Stimulated activated CD8-positive, alpha-beta memory T cell treated with anti-CD3 and anti-CD28 coated beads, Interleukin-2, amount 100 ng/mL, for 48 hours (primary cell): ENCODE measurements at places on chromosomes 3 and 15.

DNA sequence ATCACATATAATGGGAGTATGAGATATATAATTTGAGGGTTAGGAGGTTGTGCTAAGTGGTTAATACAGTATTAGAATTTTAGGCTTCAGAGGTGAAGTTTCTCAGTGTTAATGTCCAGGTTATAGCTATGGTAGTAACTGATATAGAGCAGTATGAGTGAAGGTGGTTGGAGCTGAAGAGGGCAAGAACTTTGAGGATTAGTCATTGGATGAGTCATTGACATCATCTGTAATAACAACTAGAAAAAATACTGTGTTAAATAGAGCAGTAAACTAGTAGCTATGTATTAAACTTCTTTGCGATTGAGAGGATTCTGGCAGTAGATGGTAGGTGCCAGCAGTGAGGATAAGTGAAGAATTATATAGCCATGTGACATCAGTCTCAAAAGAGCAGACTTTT lies 47.5 kb upstream of the EIF3J start:
- no peak for DNase-seq

DNA sequence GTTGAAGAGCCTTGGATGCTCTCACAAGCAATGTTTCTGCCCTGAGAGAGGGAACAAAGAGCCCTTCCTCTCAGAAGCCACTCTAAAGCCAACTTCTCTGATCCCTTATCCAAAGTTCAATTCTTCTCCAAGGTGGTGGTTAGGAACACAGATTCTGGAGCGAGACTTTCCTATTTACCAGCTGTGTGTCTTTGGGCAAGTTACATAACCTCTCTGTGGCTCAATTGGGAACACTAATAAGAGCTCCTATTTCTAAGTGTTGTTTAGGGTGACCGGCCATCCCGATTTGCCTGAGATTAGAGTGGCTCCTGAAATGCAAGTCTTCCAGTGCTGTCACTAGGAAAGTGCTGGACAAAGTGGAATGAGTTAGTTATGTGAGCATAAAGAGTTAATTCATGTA lies 108.8 kb upstream of the PTX3 start:
- DNase-seq = no peak

- DNase-seq = no peak
These were observed 4.4 kb downstream of the LAMP3 start for GRCh38 chr3:183158113-183158512.

DNA sequence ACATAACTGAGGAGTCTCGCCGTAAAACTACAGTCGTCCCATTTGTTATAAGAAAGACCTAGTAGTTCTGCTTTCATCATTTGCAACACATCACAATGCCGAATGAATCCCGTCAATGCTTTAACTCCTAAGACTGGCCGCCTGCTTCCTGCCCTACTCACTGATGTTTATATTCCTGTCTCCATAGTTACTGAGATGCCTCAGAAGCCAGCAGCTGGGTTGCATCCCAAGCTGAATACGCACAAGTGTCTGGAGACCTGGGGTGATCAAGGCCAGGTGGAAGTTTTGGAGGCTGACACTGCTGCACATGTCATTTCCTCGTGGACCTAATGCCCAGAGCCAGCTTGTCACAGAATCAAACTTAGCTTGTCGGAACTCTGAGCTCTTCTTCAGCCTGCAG lies 95.2 kb upstream of the UBE2E1 start:
- no peak for DNase-seq

DNA sequence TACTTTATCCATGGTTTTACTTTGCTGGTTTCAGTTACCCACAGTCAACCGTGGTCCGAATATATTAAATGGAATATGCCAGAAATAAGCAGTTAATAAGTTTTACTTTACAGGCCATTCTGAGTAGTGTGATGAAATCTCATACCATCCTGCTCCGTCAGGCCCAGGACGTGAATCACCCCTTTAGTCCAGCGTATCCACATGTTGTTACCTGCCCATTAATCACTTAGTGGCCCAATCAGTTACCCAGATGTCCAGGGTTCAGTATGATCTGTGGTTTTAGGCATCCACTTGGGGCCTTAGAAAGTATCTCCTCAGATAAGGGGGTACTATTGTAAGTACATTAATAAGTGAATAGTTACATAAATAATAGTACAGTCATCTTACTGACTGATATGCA lies 88.0 kb downstream of the TTBK2 start:
- DNase-seq = no peak

GRCh38 chr15:58628206-58628947 lies 121.1 kb downstream of the ADAM10 start:
- no peak for DNase-seq

DNA sequence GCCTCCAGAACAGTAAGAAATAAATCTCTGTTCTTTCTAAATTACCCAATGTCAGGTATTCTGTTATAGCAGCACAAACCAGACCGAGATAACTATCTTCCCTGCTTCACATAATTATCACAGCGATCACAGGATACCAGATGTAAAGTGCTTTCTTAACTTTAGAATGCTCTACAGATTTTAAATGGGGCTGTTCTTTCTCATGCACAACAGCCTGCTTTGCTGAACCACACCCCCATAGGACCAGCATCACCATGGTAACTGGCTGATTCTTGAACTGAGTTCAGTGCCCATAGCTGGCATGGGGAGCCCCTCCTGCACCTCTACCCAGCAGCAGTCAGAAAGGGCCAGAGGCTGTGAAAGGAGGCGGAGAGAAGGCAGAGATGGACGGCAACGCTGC lies 7.8 kb downstream of the CD80 start:
- DNase-seq = no peak

DNA sequence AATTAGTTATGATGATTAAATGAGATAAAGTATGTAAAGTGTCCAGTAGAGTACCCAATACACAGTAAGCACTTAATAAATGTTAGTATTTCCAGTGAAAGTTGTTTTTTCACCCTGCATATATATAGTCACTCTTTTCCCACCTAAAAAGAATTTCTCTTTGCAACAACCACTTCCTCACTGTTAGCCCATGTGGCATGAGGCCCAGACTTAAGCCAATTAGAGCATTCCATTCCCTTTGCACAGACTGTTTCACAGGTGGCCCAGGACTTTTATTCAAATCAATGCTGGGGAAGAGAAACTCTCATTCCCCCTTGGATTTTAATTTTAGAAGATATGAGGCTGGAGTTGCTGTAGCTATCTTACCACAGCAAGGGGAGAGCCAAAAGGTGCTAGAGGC lies 3.7 kb downstream of the IFT80 start:
- no peak for DNase-seq

DNA sequence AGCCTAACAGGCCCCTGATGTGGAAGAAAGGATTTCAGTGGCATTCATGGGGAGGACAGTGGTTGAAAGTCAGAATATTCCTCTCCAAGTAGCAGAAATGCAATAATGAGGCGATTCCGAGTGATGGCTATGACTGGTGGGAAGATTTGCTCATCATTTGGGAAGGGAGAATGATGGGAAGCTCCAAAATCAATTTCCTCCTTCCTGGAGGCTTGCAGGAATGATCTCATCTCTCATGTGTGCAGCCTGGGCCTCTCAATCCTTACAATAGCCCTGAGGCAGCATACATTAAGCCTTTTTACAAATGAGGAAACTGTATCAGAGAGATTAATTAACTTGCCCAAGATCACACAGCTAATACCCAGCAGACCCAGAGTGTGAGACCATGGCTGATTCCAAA lies 58.7 kb downstream of the BOC start:
- no peak for DNase-seq

- no peak for DNase-seq
These were observed 211.7 kb downstream of the ABHD5 start for GRCh38 chr3:43902415-43902814.

- peak; percentile 41 for DNase-seq
These were observed 30.4 kb upstream of the ALDH1A3 start for GRCh38 chr15:100849021-100849854.

GRCh38 chr15:31111091-31111647 lies 9.6 kb upstream of the TRPM1 start:
- DNase-seq = no peak

- DNase-seq = no peak
These were observed 30.5 kb upstream of the IQCF2 start for GRCh38 chr3:51830836-51831385.

DNA sequence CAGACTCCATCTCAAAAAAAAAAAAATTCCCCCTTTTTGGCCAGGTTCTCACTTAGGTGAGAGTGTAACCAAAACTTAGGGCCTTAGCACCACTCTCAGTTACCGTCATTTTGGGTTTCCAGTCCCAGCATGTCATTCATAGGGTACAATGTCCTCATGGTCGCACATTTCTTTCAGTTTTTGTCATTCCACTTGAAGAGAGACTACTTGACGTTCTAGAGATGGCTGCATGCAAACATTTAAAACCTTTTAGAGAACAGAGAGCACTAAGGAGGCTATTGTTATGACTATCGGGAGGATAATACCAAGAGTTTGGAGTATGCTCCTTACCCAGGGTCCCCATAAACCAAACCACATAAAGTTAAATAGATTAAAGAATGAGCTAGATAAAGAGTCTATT lies 37.9 kb upstream of the THUMPD3 start:
- no peak for DNase-seq

DNA sequence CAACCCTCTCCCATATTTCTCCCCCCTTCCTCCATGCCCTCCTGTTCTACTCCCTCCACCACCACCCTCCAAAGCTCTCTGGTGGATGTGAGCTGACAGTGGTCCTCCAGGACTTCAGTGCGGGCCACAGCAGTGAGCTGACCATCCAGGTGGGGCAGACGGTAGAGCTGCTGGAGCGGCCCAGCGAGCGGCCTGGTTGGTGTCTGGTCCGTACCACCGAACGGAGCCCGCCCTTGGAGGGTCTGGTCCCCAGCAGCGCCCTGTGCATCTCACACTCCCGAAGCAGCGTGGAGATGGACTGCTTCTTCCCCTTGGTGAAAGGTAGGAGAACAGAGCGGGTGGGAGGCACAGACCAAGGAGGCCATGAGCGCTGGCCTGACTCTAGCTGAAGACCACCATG lies 167.5 kb upstream of the UMPS start:
- no peak for DNase-seq

DNA sequence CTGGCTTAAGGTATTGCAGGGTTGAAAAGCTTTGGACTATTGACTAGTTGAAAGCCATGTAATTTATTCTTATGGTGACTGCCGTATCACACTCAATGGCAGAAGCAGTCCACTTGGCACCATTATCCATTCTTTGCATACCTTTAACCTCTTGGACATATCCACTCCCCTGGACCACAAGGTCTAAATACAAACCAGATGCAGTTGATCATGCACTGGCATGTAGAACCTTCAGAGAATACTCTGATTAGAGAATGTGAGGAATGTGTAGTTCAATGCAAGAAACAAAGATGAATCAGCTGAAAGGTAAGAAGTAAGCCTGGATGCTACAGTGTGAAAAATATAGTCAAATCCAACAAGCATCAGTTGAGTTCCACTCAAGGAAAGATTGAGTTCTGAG lies 93.1 kb downstream of the FRMD5 start:
- no peak for DNase-seq

DNA sequence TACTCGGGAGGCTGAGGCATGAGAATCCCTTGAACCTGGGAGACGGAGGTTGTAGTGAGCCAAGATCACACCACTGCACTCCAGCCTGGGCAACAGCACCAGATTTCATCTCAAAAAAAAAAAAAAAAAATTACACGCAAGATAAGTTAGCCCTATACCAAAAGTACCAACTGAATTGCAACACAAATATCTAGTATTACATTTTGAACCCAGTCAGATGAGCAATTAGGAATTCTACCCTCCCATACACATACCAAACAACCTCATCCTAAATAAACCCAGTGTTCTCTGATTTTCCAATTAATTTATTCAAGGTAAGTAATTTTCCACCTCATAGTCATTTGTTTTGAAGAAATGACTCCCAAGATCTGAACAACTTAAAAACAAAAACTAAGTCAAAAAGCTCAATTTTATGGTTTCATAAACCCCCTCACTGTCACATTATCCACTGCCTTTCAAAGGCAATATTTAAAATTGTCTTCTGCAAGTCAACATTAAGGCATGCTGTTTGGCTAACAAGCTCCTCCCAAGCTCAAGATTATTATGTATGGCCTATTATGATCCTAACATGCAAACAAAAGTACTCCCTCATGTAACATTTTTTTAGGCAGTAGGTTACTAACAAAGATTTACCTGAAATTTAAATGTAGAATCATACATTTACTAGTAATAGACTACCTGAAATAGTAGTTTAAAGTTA lies 4.5 kb downstream of the RAF1 start:
- no peak for DNase-seq

DNA sequence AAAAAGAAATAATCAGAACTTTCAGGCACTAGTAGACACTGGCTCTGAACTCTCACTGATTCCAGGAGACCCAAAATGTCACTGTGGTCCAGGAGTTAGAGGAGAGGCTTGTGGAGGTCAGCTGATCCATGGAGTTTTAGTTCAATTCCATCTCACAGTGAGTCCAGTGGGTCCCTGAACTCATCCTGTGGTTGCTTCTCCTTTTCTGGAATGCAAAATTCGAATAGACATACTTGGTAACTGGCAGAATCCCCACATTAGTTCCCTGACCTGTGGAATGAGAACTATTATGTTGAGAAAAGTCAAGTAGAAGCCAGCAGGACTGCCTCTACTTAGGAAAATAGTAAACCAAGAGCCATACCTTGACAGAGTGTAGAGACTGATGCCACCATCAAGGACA lies 87.3 kb upstream of the OXTR start:
- DNase-seq = no peak

- DNase-seq = no peak
These were observed 165.8 kb downstream of the MECOM start for GRCh38 chr3:169497567-169498257.

DNA sequence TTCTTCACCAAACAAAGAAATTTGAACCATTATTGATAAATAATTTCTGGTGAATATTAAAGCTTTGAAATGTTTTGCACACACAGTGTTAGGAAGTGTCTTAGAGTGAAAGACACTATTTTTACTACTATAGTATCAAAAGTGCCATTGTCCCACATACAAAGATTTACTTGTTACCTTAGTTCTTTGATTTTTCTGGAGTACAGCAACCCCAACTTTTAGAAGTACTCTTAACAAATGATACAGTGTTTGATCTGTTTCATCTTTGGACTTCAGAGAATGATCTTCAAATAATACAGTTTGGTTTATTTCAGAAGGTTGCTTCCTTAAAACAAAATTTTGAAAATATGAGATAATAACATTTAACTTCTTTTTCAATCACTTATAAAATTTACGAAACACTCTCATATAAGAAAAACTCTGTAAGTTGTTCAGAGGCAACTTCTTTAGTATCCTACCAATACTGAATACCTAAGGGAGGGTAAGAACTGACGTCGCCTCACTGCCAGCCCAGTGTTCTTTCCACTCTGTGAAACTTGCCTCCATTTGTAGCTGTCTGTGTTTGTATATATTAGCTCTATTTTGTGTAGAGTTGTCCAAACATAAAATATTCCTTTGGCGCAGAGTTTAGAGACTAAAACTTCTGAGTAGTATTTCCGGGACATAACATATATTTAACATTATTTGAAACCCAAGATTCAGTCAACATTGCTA lies 464.2 kb downstream of the LPP start:
- DNase-seq = no peak

GRCh38 chr3:140176526-140176925 lies 241.5 kb downstream of the CLSTN2 start:
- no peak for DNase-seq

DNA sequence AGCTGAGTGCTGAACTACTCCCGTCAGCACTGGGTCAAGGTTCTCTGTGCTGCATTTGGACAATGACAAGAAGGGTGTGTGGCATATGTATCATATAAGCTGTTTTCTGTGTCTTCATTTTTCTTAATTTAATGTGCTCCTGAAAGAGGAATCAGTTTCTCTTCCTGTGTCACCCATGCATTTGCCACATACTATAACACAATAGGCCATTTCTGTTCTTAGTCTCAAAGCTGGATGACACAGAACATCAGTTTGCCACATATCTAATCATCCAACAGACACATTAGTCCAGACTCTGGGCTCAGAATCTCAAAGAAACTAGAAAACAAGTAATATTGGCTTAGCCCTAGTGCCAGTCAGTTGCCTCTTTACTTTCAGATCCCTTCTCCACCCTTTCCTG lies 34.1 kb downstream of the CEP19 start:
- DNase-seq = no peak
